ENCODE measurements at places on chromosomes 2 and 18.

- no peak for DNase-seq
Observed at GRCh38 chr18:63082366-63083019, 237.1 kb downstream of the BCL2 start.

- peak; percentile 94 for DNase-seq
Observed at GRCh38 chr18:68797871-68798270, at the start of gene CCDC102B. TSS of gene CCDC102B (plus strand) at chr18:68798080. CDS start at chr18:68836764, 38,684 bp downstream.

GRCh38 chr2:218644721-218645120 lies 14.7 kb downstream of the ZNF142 start:
- no peak for DNase-seq

GRCh38 chr18:29188760-29189159 lies 1011.8 kb upstream of the CDH2 start:
- peak; percentile 23 for DNase-seq

DNA sequence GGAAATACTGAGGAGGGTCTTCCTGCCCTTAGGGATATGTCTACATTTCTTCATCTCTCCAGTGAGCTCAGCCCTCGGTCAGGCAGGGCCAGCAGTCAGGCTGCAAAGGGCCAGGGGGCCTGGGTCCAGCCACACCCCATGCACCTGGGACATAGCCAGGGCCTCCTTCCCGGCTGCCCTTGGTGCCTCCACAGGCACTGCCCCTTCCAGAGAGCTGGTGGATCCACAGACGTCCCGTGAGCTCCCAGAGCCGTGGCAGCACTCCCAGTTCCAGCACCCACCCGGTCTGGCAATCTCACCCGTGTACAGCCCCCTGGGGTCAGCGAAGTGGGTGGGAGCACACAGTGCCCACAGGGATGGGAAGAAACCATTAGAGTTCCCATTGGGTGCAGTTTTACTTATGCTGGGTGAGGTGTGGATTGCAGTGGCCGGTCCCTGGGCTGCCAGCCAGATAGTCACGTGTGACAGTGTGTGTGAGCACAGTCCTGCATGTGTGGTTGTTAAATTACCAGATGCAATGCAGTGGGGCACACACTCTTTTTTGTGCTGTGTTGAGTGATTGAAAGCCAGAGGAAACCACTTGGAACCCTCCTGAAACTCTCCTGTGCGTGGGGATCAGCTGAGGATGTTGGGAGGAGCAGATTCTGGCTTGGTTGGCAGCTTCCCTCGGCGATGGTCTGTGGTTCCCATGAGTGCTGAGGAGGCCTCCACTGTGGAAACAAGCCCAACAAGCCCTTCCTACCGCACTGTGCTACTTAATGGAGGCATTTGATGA lies 131.0 kb downstream of the SNTG2 start:
- DNase-seq: no peak

DNA sequence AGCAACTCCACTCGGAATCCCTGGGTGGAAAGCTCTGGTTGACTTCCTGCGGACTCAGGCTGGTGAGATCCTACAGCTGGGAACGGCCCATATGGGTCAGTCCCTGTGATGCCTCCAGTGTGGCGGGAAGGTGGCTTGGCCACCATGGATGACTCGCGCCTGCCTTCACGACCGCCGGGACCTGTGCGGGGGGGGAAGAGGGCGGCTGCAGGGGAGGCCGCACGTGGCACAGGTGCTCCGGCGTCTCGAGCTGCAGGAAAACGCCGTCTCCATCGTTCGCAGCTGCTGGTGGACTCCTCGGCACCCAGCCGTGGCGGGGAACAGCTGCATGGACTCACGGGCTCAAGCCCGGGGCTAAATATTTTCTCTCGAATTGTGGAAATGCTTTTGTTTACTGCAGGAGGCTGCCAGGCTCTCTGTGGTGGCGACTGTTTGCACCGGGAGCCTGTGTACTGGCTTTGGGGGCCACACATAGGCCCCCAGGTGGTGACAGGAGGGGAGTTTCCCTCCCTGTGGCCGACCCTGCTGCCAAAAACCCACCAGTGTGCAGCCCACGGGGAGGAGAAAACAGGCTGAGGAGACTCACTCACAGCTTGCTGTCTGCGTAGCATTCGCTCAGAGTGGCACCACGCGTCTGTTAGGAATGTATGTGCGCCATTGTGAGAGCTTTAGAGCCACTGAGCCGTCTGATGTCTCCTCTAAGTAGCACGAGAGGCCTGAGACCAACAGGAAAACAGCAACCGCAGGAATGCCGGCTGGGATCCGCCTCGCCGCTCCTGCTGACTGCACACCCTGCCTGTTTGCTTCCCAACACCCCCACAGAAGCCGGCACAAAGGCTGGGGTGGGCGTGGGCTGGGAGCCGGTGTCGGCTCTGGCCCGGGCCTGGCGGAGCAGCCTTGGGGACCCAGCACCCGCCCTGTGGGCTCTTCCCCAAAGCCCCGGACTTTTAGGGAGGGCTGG lies 89.2 kb downstream of the NFATC1 start:
- peak; percentile 96 for DNase-seq

GRCh38 chr2:215736653-215737290 lies 276.6 kb downstream of the MREG start:
- peak; percentile 79 for DNase-seq

DNA sequence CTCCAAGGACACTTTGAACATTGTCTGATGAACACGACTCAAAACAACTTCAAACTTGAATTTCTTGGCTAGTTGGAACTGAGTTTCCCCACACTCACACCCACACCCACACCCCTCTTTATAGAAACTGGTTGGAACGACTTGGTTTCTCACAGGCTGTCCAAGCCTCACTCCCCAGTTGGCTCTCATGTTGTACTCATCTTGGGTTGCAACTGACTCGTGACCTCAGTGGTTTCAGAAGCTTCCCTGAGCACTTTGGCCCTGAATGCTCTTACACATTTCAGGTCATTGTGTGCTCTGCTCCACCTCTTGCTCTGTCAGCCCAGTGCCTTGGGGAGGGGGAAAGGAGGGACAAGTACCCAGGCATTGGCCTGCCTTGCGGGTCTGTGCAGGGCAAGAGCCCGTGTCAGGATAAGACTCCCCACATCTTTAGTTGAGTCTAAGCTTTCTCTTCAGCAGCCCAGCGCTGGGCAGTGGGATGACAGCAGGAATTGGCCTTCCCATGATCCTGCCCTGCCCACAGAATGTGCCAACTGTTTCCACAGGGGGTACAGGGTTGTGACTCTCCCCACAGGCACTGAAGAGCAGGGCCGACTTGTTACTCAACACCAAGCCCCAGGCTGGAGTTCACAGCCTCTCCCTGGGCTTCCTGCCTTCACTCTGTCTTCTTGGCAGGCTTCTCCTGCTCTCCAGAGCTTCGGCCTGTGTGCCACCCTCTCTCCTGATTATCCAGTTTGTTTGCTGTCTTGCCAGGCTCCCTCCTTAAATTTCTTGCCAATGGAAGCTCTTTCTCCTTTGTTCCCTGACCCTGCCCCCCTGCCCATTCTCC lies 104.6 kb downstream of the RTN4 start:
- peak; percentile 72 for DNase-seq

DNA sequence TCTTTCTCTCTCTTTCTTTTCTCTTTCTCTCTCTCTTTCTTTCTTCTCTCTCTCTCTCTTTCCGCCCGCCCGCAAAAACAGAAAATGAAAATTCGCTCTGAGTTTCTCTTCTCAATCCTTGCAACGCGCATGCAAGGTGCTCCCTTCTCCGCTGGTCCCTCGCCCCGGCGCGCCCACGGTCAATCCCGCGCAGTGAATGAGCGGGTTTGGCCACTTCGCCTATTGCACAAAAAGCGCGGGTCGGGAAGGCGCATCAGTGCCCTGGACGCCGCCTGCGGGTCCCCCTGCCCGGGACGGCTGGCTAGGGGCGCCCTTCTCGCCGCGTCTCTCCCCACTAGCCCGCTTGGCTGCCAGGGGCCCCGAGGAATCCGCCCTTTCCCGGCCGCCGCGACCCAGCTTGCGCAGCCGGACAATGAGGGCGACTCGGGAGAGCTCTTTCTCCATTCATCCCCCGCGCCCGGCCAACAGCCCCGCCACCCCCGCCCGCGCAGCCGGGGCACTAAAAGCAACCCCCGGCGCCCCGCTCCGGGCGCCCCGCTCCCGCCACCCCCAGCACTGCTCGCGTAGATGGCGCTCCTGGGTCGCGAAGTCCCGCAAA lies 706 bp downstream of the LAMA1 start:
- DNase-seq: no peak

DNA sequence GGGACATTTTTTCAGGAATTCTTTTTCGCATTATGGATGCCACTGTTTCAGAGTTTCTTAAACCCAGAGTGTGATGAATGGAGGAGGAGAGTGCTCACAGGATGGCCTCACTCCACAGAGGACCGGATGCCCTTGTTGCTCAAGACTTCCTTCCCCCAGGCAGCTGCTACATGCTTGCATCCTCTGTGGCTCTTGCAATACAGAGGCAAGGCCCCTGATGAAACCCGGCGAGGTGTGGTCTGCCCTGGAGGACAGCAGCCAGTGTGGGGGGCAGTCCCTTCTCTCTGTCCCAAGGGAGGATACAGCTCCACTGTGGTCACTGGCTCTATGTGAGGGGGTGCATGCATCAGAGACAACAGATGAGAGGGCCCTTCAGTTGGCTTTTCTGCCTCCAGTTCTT lies 109.6 kb downstream of the SH3RF3 start:
- DNase-seq: peak; percentile 98

GRCh38 chr2:236899950-236900640 lies 185.6 kb upstream of the COPS8 start:
- no peak for DNase-seq

DNA sequence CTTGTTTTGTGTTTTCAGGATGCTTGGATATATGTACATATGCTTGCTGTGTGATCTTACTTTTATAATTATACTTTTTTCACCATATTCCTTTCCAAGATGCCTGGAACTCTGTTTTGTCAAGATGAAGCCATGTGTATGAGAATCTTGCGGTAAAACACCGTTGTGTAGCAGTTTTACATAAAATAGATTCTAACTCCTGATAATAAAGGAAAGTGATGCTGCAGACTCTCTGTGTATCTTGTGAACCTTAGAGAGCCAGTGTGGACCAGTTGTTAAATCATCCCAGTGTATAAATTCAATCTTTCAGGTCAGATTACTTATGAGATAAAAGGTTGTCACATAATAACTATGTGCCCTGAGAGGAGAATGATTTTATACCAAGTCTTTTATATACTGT lies 12.5 kb upstream of the ITGA4 start:
- DNase-seq: no peak

DNA sequence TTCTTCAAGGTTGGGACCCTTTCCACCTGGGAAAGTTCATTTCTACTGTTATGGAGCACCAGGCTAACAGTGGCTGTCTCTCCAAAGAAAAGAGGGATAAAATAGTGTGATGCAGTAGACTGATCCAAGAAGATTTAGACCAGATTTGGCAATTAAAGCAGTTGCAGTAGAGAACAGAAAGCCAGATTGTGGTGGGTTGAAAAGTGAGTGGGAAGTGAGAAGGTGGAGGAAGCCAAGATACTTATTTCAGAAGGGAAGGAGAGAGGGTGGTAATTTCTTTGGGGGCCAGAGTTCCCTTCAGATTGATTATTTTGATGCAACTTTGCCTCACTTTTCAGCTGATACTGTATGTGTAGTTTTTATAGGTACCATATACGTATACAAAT lies 8.0 kb downstream of the MYL12B start:
- no peak for DNase-seq

DNA sequence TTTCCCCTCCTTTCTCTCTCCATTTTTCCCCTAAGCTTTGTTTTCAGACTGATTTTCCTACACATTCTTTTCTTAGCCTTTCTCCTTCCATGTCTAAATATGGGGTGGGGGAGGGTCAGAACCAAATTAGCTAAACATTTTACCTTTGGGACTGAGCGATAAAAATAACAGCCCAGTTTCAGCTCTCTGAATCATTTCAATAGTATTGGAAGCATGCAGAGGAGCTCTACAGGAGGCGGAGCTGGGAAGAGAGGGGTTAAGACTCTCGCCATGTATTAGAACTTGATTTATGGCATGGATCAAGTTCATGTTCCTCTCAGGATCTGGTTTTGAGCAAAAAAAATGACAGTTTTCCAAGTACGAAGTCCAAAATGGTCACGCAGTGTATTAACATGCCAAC lies 109.1 kb downstream of the CPO start:
- peak; percentile 36 for DNase-seq

- DNase-seq: no peak
Observed at GRCh38 chr18:45241271-45241670, 374.0 kb upstream of the SLC14A2 start.

- DNase-seq: no peak
Observed at GRCh38 chr18:35549564-35549963, 32.0 kb upstream of the GALNT1 start.

DNA sequence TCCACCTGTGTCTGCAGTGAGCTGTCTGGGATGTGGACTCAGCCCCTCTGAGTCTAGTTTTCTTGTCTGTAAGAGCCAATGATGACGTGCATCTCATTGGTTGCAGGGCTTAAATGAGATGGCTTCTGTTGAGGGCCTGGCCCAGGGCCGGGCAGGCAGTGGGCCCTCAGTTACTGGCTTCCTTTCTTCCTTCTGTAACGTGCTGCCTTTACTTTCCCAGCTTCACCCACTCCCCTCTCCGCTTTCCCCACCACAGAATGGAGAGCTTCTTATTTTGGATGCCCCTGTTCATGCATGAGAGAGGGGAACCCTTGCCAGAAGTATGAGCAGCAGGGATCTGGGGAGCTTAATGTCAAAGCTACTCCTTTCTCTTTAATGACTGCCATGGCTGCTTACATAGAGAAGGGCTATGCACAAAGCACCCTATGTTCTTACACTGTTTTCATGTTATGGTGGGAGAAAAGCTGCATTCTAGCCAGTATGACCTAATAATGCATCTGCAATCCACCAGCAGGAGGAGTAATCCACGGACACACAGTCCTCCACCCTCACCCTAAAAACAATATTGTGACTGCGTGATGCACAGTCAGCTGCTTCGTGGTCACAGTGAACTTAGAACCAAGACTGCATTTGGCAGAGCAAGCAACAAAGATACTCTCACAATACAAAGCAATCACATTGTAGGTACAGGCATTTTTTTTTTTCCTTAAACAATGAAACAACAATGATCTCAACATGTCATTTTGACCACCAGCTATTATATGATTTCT lies 37.2 kb downstream of the CREG2 start:
- DNase-seq: peak; percentile 67

- DNase-seq: no peak
Observed at GRCh38 chr2:133306236-133306635, 262.0 kb downstream of the NCKAP5 start.

DNA sequence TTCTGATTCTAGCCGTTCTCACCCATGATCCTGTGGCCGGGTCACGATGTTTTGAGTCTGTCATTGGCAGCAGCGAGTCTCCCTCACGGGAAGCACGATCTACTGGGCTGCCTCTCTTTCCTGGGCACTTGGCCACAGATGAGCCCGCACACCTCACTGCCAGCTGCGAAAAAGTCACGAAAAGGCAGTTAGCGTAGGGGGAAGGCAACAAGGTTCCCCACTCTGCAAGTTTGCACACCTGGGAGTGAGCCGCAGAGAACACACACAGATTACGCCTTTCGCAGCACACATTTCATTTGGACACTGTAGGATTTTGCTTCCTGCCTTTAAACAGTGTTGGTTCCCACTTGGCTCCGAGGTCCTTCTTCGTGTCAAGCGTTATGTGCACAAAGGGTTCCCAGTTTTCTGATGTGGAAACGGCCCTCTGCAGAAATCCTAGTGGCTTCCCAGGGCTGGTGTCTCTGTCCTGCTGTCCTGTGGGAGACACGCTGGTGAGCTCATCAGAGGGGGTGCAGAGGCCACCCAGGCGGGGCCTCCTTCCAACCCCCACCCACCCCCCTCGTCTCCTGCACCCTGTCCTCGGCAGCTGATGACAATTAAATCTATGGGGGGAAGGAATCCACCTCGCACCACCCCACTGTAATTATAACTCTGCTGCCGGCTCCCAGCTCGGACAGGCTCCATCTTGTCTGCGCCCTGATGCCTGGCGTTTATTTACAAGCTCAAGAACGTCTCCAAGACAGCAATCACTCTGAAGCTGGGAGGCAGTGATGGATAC lies 157.3 kb upstream of the SALL3 start:
- DNase-seq: no peak

GRCh38 chr2:177268901-177269300 lies 4.4 kb upstream of the NFE2L2 start:
- DNase-seq: no peak

Measured in iris pigment epithelial cell (primary cell).